Amygdala (tissue), 56 donors: ENCODE measurements at places on chromosomes 13 and 19.

GRCh38 chr19:15633082-15633835, 7.4 kb upstream of the CYP4F3 start:
- no peak for DNase-seq

DNA sequence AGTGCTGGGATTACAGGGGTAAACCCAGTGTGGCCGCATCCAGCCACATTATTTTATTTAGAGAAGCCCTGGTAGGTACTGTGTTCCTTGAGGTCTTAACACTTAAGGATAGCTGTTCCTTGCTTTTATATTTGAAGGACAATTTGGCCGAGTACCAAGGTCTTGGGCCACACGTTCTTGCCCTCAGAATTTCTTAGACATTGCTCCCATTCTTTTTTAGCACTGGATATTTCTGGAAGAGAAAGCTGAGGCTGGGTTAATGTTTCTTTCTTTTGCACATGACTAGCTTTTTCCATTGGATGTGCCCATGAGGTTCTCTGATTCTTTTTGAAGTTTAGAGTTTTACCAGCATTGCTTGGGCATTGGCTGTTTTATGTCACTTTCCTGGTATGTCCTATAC, 5.5 kb upstream of the RNF113B start:
- DNase-seq, result no peak

DNA sequence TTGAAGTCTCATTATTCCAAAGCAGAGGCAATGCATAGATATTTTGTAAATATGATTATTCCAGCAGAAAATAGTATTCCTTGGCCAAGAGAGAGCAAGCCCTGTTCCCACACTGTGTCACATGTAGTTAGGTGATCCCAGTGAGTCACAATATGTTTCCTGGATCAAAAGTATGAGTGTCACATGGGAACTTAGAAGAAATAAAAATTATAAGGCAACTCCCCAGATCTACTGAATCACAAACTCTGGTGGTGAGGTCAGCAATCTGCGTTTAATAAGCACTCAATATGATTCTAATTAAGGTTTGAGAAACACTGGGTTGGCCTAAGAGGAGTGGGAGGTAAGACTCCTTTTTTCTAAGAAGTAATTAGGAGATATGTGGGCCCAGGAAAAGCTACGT, 1504.5 kb upstream of the PCDH20 start:
- no peak for DNase-seq

- no peak for DNase-seq
Observed at GRCh38 chr19:17487284-17488121, 17.2 kb downstream of the SLC27A1 start.

DNA sequence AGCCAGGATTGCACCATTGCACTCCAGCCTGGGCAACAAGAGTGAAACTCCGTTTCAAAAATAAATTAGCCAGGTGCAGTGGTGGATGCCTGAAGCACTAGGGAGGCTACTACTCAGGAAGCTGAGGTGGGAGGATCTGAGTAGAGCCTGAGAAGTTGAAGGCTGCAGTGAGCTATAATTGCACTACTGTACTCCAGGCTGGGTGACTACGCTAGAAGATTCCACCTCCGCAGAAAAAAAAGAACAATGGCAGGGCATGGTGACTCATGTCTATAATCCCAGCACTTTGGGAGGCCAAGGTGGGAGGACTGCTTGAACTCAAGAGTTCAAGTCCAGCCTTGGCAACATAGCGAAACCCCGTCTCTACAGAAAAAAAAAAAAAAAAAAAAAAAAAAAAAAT, 20.5 kb downstream of the HAUS8 start:
- DNase-seq, result no peak

DNA sequence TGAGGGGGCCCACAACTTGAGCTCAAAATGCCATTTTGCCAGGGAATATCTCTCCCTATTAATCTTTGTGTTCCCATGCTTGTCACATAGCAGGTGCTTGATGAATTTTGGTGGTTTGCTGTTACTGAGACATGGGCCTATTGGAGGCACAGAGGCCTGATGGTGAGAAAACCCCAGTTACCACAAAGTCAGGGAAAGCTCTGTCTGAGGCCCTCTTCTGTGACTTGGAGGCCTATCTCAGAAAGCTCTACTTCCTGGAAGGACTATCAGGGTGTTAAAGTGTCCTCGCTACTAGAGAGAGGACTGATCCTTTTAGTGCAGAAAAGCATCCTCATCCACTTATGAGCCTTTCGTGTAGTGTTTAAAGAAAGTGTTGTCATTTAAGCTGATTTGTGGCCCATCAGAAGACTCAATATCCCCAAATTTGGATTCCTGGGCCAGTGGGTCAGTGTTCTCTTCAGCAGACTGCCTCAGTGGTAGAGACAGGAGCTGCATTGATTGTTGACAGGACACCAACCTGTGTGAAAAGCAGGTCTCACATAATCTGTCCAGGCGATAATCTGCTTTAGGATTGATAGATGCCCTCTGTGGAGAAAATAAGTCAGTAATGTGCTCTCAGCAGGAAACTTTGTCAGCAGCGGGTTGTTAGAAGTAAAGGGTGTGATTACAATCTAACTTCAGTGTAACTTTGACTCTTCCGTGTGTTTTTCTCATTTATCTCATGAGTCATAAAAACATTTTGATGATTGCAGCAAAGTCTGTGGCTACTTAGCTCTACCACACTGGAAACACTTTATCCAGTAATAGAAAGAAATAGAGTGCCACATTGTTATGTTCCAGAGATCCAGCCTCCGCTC, 121.0 kb downstream of the AKAP11 start:
- DNase-seq, result no peak

DNA sequence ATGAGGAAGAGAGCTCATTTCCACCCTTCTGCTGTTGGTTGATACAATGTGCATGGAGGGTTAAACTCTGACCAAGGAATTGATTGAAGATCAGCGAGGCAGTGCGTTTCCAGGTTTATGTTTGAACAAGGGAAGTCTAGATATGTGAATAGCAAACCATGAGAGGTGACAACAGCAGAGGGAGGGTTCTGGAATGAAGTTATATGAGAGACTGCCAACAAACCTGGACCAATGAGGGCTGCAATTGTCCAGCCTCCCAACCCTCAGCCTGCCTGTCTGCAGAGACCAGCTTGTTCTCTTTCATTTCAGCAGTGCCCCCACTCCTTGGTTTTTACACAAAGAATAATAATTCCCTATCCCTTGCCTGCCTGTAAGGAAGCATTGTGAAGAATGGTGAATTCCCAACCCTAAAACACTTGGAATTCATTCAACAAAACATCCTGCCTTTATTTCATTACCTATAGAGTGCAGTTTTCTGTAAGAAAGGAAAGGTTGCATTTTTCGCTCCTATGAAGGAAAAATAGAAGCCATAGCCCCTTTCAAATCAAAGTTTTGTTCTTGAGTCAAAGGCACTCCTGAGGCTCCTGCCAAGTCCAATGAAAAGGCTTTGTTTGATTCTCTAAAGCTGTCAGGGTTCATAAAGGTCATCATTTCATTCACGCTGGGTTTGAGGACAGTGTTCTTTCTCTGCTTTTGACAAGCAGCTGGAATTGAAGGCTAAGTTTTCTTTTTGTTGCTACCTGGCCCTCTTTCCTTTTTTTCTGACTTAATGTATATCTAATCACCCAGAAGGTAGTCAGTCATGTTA, 53.6 kb upstream of the ABCC4 start:
- no peak for DNase-seq

DNA sequence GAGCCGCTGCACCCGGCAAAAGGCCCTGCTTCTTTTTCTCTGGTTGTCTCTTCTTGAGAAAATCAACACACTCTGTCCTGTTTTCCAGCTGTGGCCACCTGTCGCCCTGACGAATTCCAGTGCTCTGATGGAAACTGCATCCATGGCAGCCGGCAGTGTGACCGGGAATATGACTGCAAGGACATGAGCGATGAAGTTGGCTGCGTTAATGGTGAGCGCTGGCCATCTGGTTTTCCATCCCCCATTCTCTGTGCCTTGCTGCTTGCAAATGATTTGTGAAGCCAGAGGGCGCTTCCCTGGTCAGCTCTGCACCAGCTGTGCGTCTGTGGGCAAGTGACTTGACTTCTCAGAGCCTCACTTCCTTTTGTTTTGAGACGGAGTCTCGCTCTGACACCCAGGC, 17.2 kb downstream of the LDLR start:
- DNase-seq, result no peak

GRCh38 chr19:18733196-18733647, 49.7 kb downstream of the CRTC1 start:
- DNase-seq, result no peak

- no peak for DNase-seq
Observed at GRCh38 chr13:75792526-75793187, 156.5 kb downstream of the LMO7 start.

GRCh38 chr13:53138376-53139036, 109.9 kb downstream of the OLFM4 start:
- no peak for DNase-seq

GRCh38 chr13:99305566-99305965, 1.6 kb downstream of the GPR183 start:
- no peak for DNase-seq

GRCh38 chr19:56953470-56953869, 112.9 kb upstream of the PEG3 start:
- DNase-seq, result no peak

GRCh38 chr19:1935484-1936208, 5.3 kb upstream of the CSNK1G2 start:
- no peak for DNase-seq

DNA sequence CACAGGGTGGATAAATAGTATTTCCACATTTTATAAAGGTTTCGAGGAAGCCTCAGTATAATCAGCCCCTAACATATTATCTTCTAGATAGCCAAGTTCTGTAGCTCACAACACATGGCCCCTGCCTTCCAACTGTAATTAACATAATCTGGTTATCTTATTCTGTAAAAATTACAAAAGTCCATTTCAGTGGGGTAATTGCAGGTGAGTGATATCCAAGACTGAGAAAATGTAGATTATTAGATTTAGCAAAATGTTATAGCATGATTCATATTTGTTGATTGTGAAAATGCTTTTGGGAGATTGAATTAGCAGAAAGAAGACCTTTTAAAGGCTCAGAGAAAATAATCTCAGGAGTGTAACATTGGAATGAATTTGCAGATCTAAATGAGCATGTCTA, 168.3 kb upstream of the GPC6 start:
- no peak for DNase-seq

- DNase-seq, result no peak
Observed at GRCh38 chr13:43301346-43301969, 278.1 kb downstream of the DNAJC15 start.

GRCh38 chr13:48000559-48001113, 437 bp downstream of the SUCLA2 start:
- no peak for DNase-seq

DNA sequence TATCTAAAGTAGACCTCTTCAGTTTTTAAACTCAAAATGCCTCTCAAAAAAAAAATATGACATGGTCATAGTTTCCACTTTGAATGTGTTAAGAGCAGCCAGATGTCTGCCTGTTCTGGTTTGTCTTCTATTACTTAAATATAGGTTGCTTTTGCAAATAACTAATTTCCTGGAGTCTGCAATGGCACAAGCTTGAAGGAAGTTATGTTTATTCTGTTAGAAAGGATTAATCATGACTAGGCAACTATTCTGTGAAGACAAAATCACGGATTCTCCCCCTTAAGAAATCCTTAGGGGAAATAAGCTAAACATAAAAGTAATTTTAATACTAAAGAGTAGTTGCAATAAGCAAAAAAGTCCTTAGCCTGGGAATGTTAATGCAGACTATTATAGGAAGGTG, 26.3 kb downstream of the SKA3 start:
- DNase-seq, result no peak

DNA sequence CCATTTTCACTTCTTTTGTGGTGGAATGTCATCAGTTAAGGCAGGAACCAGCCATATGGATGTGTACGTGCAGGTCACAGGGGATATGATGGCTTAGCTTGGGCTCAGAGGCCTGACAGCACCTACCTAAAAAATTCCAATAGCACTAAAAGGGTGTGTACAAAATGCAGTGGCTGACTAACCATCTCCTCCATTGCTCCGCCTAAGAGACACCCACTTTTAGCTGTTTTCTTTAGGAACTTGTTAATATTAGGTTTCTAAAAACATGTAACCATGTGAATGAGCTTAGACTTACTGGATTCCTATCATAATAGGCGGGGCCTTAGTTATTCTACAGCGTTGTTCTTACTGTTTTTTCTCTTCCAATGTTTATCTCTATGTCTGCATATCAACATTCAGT, 25.8 kb downstream of the GP6 start:
- no peak for DNase-seq

DNA sequence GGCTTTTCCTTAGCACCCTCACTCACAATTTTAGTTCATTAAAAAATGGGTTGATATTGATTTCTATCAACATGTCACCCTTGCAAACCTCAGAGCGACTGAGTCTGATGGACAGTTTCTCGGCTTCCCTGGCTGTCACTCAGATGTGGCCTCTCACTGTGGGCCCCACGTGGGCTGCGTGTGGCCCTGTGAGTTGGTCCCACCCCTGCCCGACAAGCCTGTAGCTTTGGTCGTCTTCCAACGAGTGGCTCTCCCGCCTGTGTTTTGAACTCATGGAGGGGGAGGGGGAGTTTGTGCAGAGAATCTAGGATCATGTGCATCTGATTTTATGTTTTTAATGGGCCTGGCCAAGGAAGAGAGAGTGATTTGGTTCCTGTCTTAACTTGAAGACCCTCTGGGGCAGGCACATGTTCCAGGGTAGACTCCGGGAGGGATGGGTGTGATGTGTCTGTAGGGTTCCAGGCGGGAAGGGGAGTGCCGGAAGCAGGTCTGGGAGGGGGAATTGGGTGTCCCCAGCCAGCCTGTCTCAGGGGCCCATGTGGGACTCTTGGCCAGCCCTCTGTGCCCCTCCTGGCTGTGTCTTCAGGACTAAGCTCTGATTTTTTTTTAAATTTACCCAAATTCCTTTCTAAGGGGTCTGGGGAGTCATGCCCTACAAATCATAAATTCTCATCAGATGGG, 18.9 kb downstream of the ATP11A start:
- no peak for DNase-seq

- DNase-seq, result no peak
Observed at GRCh38 chr19:10808937-10809649, 26.9 kb downstream of the TMED1 start.

- no peak for DNase-seq
Observed at GRCh38 chr19:16398530-16399249, 73.1 kb downstream of the EPS15L1 start.

GRCh38 chr13:40599124-40599523, 67.3 kb downstream of the FOXO1 start:
- DNase-seq, result no peak

- no peak for DNase-seq
Observed at GRCh38 chr13:68368922-68369321, 1138.8 kb upstream of the PCDH9 start.
